GM18507 (cell line): ENCODE measurements at places on chromosomes 4 and X.

- DNase-seq, result no peak
Observed at GRCh38 chr4:6071959-6072720, 53.9 kb upstream of the C4orf50 start.

- no peak for DNase-seq
Observed at GRCh38 chrX:1535241-1536041, 1.5 kb downstream of the P2RY8 start.

- DNase-seq, result no peak
Observed at GRCh38 chrX:30906726-30907125, 17.7 kb upstream of the TAB3 start.

- DNase-seq, result no peak
Observed at GRCh38 chr4:155944516-155944915, 9.2 kb downstream of the CTSO start.

DNA sequence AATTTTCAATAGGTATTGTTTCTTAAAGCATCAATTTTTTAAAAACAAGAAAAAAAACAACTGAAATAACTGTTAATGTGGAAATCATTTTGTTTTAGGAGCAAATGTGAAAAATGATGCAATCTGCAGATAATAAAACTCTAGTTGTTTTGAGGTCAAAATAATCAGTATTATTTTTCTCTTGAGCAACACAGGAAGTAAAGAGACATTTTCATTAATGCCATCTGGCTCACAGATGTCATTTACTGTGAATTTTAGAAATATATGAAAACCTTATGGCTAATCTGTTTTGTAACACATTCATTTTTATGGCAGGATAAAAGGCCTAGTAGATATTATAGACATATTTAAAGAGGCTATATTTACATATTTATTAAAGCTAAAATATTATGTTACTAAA is 141.6 kb downstream of the PCDH18 start:
- DNase-seq, result no peak

DNA sequence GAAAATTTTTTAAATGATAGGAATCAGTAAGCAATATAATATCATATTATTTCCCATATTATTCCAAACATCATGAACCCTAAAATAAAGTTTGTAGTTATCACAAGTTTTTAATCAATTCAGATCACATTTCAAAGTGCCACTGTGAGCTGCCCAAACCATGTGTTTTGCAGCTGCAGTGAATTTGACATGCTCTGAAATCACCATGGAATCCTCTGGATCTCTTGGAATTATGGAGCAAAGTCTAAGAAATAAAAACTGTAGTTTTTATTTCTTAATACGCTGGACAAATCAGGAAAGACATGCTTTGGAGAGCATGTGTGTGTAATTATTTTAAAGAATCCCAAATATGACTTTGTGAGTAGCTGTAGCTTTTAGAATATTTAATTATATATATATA is 262.7 kb downstream of the ANKRD50 start:
- no peak for DNase-seq

- DNase-seq, result no peak
Observed at GRCh38 chrX:40107291-40108161, 9.8 kb upstream of the BCOR start.

DNA sequence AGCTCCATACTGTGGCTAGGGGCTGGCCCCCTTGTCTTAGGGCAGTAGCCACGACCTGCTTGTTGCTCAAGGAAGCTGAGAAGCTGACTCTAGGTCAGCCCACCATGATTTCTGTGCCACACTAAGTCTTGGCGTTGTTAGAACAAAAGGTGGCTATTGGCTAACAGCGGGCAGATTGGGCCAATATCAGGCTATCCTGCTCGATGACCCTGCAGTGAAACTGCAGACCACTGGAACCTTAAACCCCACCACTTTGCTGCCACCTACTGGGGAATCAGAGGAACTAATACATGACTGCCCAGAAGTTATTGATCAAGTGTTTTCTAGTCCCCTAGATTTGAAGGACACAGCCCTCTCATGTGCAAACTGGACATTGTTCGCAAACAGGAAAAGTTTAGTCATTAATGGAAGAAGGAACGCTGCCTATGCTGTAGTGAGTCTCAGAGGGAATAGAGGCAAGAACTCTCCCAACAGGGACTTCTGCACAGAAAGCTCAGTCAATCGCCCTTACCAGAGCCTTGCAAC is 17.0 kb upstream of the PAPSS1 start:
- no peak for DNase-seq

GRCh38 chr4:142846108-142846728 is at the start of gene INPP4B:
Gene INPP4B, minus strand, starts transcription at chr4:142846301.
- DNase-seq, result no peak

- no peak for DNase-seq
Observed at GRCh38 chrX:73267206-73267605, 52.6 kb upstream of the NAP1L2 start.

GRCh38 chr4:111502626-111503025 is 642.6 kb upstream of the FAM241A start:
- DNase-seq, result no peak

DNA sequence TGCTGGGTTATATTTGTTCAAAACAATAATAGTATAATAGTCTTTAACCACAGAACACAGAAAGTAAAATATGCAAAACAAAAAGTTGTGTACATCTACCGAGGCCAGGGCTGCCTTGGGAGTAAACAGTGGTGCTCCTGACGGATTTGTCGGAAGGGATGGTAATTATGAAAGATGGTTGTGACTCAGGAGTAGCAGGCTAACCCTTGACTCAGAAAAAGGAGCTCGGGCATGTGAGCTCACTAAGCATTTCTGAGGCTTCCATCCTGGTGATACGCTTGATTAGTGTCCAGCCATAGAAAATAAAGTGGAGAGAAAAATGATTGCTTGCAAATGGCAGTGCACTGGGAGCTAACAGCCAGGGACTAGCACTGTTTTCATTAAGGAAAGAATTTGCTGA is 53.2 kb upstream of the SPANXB1 start:
- DNase-seq, result no peak

DNA sequence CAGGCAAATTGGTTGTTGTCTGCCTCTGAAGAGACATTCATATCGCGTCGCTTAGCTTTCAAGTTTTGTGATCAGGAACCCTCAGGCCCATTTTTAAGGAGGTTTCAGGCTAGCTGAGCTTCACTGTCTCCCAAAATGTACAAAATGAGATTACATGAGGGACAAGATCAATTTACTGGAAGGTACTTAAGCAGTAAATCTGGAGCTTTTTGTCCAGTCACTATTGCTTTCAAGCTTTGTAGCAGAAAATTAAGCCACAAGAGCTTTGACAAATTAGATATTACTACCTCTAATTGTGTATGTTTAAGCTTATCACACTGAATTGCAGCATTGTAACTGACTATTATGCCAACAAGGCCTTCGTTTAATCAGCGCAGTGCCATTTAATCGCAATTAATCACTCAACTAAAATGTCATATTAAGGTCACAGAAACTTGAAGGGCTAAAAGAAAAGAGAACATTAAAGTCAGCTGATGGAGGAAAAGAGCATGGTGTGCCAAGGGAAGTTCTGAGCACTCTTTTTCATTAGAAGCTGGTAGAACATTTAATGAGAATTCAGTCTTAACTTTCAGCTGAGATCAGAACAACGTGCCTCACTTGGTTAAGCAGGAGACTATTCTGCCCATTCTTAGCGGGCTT is 353.0 kb downstream of the FBXO8 start:
- no peak for DNase-seq

DNA sequence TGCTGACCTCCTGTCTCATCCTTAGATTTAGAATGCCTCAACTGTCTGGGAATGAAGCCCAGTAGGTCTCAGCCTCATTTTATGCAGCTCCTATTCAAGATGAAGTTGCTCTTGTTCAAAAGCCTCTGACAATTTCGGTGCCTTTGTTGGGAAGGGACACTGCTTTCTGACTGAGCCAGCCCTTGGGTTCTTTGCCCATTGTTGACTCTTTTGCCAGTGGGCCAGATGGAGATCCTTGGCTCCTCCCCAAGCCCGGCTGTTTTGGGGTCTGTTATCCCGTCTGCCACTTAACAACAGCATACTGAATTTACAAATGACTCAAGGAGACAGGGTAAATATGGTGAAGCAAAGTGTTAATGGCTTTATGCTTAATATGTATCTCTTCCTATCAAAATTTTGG is 58.3 kb upstream of the PRKX start:
- DNase-seq, result no peak

- DNase-seq, result no peak
Observed at GRCh38 chr4:181909368-181909767, 333.8 kb upstream of the TENM3 start.

GRCh38 chr4:120528428-120528827 is 394.1 kb downstream of the PRDM5 start:
- DNase-seq, result no peak

DNA sequence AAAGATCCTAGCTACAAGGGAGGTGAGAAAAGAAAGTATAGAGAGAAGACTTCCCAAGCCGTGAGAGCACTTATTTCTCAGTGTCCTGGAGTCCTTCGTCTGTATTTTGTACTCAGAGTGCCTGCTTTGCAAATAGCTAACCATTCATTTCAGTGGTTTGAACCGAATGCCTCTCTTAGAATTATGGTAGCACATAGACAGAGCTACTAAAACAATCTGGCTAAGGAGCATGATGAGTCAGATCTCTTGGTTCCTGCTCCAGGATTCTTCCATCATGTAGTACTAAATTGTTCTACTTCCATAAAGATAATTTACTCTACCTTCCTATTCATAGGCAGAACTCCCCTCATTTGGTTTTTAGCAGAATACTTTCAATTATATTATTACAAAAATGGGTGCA is 946.6 kb downstream of the STIM2 start:
- no peak for DNase-seq

- no peak for DNase-seq
Observed at GRCh38 chr4:123599061-123599919, 202.7 kb downstream of the SPRY1 start.

- DNase-seq, result no peak
Observed at GRCh38 chr4:104395168-104395614, 99.5 kb downstream of the CXXC4 start.

DNA sequence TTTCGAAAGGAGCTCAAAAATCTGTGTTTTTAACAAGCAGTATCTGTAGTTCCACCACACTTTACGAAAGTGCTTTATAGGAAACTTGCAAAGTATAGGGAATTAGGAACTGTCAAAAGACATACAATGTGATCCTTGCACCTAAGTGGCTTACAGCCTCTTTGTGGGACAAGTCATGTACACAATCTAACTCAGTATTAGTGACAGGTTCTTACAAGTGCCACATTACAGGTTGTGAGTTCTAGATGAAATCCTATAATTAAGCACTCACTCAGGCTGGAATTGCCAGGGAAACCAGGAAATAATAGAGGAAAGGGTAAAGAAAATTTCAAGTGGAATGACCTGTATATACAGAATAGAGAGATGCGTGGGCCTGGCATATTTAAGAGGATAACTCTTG is 567.3 kb upstream of the ATOH1 start:
- DNase-seq, result no peak

DNA sequence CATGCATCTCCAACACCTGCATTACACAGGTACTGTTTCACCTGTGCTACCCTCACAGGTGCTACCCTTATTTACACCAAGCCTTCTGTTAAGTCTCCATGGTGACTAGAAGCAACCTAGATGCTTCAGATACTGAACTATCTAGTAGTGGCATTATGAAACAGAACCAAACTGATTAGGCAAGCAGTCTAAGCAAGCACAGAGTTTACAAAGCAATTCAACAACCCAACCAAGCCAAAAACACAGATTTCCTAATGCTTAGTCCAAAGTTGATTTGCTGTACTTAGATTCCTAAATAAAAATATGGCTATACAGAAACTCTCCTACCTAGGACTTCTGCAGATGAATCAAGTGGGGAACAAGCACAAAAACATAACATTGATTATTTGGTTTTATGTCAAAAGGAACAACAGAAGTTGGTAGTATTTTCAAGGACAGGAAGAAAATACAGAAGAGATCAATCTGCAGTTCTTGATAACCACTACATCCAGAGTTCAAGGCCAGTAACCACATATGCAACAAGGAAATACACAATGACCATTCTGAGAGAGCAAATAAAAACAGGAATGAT is 3.2 kb downstream of the TAPT1 start:
- no peak for DNase-seq

- DNase-seq, result no peak
Observed at GRCh38 chr4:96913441-96914080, 1073.7 kb downstream of the PDHA2 start.

DNA sequence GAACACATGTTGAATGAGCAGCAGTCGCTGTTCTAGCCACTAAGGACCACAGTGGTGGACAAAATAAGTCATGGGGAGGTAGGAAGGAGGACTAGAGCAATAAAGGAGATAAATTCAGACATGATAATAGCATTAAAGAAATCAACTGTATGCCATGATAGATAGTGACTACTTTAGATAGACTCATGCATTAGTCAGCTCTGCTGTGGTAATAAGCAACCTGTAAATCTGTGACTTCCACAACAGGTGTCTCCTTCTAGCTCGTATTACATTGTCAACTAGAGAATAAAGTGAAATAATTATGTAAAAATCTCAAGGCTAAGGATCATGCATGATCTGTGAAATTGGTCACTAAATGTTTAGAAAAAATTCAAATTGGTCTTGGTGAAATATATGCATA is 77.9 kb downstream of the WWC2 start:
- DNase-seq, result no peak

DNA sequence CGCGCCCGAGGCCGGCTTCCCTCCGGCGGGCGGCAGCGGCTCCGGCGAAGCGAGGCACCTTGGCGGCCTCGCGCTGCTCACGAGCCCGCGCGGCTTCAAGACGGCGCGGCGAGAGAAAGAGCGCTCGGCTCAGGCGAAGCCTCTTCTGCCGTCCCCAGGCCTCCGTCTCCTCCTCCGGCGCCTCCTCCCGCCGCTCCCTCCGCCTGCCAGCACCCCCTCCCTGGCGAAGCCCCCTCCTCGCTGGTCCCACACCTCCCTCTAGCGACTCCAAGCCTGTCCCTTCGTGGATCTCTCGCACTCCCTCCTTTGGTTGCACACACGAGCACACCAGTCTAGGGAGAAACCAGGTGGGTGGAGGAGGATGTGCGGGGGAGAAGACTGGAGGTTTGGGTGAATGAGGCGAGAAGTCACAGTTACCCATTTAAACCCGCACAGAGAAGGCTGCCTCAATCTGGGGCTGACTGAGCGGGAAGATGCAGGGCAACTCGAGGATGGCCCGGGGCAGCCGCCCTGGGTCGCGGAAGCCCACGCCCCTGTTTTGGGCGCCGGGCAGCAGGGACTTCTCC is at the start of gene CAMK2D:
Gene CAMK2D, minus strand, starts transcription at position 119 of the 566 bp plus-strand sequence. CDS start 670 bp downstream, outside the sequence.
- peak; percentile 50 for DNase-seq

DNA sequence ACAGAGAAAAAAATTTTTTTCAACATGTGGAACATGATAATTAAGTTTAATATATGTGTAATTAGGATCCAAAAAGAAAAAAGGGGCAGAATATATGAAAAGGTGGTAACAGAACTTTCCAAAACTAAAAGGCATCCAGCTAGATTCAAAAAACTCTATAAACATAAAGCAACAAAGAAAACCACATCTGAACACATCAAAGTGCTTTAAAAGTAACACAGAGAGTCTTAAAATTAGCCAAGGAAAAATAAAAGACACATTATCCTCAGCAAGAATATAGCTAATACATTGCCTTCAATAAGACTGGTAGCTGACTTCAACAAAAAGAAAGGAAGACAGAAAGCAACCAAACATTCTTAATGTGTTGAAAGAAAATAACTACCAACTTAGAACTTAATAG is 8.2 kb downstream of the CLOCK start:
- DNase-seq, result no peak

- no peak for DNase-seq
Observed at GRCh38 chr4:83389037-83389720, 54.5 kb upstream of the HPSE start.

GRCh38 chr4:58776627-58777026 is 1666.4 kb upstream of the IGFBP7 start:
- no peak for DNase-seq

- DNase-seq, result peak; percentile 53
Observed at GRCh38 chr4:6134612-6135220, 65.6 kb downstream of the JAKMIP1 start.
